Natural killer cell (primary cell): ENCODE measurements at places on chromosomes 7 and 10. TPM values are rescaled to one million over a fixed set of nuclear protein-coding genes. Genes with fewer than 3 reads are reported as not detected.

DNA sequence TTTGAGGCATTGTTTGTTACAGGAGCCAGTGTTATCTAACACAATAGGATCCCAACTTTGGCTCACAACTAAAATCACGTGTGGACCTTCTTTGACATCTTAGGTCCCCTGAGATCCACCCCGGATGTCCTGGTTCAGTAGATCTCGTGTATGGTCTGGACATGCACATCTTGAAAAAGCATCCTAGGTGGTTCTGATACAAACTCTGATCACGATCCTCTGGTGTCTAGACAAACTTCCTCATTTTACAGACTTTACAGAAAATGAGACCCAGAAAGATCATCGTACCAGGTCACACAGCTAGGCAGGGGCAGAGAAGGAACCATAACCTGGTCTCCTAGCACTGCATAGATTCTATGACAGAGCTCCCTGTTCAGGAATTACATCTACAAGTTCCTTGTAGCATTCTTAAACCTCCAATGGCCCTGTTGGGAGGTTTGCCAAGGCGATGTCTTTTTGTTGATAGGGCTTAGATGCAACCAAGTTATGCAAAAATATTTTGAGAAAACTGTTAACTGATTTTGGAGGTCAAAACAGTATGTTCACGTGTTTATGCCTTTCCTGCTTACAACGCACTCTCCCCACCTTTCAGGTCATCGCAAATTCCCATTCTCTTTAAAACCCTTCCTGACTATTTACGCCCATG lies 30.8 kb upstream of the CHST15 start:
- no peak for DNase-seq

DNA sequence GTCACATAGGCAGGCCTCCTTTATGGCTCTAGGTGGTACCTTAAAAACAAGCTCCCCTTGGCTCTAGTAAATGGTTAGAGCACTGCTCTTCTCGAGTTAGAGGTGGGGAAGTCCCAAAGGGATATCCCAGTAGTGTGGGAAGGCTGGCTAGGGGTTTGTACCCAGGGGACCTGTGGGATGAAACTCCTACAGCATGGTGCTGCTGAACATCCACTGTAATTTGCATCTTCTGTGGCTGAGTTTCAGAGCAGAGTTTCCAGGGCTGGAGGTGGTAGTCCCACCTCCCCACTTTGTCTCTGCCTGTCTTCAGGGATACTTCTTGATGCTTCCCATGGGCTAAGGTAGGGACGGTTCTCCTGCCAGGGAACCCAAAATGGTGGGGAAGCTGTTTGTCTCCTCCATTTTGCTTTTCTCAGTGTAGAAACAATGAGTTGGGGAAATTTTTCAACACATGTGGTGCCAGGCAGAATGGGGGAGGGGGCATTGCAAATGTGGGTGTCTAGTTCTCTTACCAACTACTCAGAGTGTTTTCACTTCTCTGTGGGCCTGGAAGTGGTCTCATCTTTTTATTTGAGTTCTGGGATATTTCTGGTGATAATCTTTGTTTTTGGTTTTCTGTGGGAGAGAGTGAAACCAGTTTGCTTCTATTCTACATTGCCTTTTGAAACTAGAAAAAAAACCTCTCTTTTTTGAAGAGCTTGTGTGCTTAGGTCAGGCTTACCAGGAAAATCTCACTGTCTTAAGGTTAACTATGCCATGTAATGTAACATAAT lies 36.3 kb downstream of the SCART1 start:
- DNase-seq, result no peak

PAPSS2 gene
- total RNA-seq, result not detected

GRCh38 chr10:37700886-37701780 lies 156.3 kb downstream of the ZNF248 start:
- no peak for DNase-seq

DNA sequence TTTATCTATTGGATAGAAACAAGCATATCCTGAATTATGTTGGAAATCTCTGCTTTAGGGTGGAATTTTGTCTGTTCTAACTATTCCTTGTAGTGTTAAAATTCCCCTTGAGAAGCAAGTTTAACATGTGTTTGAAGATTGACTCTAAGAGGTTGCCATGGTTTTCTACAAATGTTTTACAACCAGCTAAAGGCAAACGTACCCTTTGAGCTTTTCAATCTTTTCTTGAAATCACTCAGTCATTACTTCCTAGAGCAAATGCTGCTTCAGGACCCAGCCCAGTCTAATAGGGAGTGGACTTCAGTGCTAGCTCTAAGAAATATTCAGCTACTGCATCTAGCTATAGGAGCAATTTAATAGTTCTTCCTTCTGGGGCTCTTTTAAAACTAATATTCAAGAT lies 118.8 kb upstream of the IFRD1 start:
- DNase-seq, result no peak

GIMAP8 gene
- 8.4 TPM for total RNA-seq

GRCh38 chr7:55516409-55516808 lies 55.9 kb downstream of the VOPP1 start:
- peak; percentile 21 for DNase-seq

GRCh38 chr10:43878386-43878785 lies 229.7 kb upstream of the ZNF32 start:
- no peak for DNase-seq

DNA sequence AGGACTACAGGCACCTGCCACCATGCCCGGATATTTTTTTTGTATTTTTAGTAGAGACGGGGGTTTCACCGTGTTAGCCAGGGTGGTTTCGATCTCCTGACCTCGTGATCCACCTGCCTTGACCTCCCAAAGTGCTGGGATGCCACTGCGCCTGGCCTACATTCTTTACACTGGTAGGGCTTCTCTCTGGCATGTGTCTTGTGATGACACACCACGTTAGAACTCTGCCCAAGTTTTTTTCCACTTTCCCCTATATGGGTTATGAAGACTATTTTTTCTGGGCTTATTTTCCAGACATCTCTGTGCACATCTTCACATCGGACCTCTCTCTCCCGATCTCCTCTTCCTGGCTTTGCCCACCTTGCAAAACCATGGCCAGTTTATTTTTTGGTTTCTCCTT lies 10.7 kb downstream of the FAM200A start:
- DNase-seq, result no peak

GRCh38 chr7:1249731-1250130 lies 17.1 kb downstream of the UNCX start:
- no peak for DNase-seq

NXPH1 gene
- total RNA-seq, result not detected

DNA sequence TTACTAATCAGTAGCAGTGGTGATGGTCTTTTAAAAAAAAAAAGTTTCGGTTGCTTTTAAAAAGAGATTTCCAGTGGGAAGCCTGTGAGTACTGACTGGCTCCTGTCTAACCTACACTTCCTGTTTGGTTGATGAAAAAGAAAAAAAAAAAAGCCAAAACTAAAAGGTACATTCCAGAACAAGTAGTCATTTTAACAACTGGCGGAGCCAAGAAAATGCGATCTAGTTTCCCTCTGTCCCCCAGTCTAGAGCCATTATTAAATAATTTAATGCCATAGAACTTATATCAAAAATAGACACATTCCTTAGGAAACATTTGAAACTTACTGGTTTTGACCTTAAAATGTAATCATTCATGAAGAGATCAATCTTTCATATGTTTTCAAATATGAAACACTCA lies 254.2 kb upstream of the C7orf33 start:
- no peak for DNase-seq

CPA4 gene
- not detected for total RNA-seq

DNA sequence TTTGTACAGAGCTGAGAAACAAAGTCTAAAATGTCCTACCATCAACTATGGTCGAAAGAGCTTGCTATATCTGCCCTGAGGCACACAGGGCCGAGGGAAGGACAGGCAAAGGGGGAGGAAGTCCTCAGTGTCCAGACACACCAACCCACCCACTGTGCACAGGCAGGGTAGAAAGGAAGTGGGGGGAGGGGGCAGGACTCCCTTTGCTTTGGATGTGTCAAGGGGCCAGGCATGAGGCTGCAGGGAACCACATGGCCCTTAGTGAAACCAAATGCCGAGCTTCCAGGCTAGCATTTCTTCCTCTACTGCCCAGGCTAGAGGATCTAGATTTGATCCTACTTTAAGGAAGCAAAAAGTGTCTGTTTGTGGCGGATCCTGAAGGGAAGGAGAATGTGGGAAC lies 28.6 kb downstream of the KCNH2 start:
- no peak for DNase-seq

DNA sequence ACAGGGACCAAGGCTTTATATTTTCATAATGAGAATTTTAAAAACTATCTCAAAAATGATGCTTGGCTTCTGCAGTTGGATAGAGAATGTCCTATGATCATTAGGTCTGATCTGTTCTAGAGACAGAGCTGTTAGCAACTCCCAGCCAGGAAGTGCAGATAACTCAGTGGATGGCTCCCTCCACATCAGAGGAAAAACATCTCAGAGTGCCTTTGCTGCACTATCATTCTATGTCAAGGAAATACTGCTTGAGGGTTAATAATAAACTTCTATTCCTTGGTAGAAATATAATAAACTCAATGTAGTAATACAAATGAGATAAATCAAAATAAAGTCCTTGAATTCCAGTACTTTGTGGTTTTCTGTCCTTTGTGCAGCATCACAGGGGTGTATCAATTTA lies 78.0 kb upstream of the BET1 start:
- DNase-seq, result no peak

CALU gene
- 27.6 TPM for total RNA-seq

GRCh38 chr7:77800158-77800557 lies 1.6 kb downstream of the PHTF2 start:
- DNase-seq, result peak; percentile 18

KIAA1549 gene
- 0.09 TPM for total RNA-seq

TUBB8 gene
- total RNA-seq, result 0.89 TPM

- DNase-seq, result no peak
Measured at GRCh38 chr10:130018265-130018664, 54.2 kb upstream of the EBF3 start.

IKZF1 gene
- total RNA-seq, result 294 TPM

GRCh38 chr7:43671521-43671920 lies 57.8 kb downstream of the COA1 start:
- no peak for DNase-seq

GRCh38 chr7:66747881-66748511 lies 7.5 kb downstream of the RABGEF1 start:
- no peak for DNase-seq

CYP2C8 gene
- total RNA-seq, result 0.49 TPM

DNA sequence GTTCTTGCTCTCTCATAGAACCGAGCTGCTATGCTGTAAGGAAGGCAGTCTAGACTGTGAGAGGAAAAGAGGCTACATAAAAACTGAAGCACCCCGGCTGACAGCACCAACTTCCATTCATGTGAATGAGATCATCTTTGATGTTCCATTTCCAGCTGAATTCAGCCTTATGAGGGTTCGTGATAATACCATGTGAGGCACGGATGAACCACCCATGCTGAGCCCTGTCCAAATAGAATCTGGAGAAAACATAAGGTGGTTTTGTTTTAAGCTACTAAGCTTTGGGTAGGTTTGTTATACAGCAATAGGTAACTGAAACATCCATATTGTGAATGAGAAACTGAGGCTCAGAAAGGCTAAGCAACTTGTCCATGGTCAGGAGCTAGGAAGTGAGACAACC lies 6.9 kb upstream of the VAX1 start:
- DNase-seq, result no peak

DNA sequence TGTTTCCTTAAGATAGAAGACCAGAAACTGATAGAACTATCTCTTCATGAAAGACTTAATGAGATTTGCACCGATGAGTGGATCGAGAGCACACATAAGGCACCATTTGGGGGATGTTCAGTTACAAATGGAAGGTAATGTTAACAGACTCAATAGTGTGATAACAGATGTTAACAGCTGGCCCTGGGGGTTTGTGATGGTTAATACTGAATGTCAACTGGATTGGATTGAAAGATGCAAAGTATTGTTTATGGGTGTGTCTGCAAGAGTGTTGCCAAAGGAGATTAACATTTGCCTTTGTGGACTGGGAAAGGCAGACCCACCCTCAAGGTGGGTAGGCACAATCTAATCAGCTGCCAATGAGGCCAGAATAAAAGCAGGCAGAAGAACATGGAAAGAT lies 130.5 kb upstream of the DGKB start:
- DNase-seq, result no peak

SMKR1 gene
- 8.4 TPM for total RNA-seq

DNA sequence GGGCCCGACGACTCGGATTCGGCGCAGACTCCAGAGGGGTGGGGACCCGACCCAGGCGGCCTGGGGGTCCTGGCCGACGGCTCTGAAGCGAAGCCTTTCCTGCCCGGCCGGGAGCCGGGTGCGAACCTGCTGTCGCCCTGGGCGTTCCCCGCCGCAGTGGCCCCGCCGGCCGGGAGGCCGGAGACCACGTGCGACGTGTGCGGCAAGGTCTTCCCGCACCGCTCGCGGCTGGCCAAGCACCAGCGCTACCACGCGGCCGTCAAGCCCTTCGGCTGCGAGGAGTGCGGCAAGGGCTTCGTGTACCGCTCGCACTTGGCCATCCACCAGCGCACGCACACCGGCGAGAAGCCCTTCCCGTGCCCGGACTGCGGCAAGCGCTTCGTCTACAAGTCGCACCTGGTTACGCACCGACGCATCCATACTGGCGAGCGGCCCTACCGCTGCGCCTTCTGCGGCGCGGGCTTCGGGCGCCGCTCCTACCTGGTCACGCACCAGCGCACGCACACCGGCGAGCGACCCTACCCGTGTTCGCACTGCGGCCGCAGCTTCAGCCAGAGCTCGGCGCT lies 15.4 kb downstream of the ZNF316 start:
- no peak for DNase-seq

DNA sequence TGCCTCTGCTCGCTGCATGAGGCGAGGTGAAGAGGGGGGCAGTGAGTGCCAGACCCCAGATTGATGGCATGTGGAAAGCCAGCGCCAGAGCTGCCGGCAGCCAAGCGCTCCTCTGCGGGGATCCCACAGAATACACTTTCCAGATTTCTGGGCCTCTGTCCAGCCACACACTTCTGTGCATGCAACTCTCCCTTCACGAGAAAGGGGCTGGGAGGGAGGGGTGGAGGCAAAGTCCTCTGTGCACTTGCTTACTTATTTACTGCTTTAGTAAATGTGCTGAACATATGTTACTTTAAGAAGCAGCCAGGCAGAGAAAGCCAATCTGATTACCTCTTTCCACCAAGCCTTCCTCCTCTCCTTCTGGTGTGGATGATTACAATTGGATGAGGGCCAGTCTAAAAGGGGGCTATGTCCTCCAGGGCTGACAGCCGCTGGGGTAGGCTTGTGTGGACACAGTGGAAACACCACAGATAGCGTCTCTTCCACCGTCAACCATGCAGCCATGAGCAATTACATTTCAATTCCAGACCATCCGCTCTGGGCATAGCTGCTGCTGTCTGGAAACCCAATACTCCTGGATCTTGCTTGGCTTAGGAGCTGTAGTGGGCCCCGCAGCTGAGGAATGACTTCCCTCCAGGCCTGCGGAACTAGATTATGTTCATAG lies 322.8 kb upstream of the ANKRD30A start:
- DNase-seq, result no peak

GRCh38 chr7:79553811-79554555 lies 100.5 kb upstream of the MAGI2 start:
- DNase-seq, result no peak

DNA sequence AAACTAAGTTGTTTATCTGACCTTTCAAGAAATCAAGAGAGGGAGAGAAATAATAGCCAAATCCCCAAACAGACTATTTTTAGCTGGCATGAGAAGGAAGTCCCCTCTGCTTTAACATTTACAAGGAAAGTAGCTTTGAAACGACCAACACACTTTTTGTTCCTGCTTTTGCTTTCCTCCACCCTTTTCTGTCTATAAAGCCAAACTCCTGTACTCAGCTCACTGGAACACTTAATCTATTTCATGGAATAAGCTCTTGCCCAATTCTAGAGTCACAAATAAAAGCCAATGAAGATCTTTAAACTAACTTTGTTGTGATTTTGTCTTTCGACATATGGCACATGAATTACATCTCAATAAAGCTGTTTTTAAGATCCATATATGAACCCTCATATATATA lies 86.8 kb upstream of the CCDC71L start:
- DNase-seq, result no peak

GRCh38 chr7:148561099-148561498 lies 29.5 kb upstream of the C7orf33 start:
- no peak for DNase-seq
